ENCODE measurements at places on chromosomes 6 and 20. TPM values are rescaled to one million over a fixed set of nuclear protein-coding genes. Genes with fewer than 3 reads are reported as not detected.
A peak's percentile ranks its signal among the peaks of the same experiment; 100 is the strongest.

DDX43 gene
- total RNA-seq = 0.26 TPM

DNA sequence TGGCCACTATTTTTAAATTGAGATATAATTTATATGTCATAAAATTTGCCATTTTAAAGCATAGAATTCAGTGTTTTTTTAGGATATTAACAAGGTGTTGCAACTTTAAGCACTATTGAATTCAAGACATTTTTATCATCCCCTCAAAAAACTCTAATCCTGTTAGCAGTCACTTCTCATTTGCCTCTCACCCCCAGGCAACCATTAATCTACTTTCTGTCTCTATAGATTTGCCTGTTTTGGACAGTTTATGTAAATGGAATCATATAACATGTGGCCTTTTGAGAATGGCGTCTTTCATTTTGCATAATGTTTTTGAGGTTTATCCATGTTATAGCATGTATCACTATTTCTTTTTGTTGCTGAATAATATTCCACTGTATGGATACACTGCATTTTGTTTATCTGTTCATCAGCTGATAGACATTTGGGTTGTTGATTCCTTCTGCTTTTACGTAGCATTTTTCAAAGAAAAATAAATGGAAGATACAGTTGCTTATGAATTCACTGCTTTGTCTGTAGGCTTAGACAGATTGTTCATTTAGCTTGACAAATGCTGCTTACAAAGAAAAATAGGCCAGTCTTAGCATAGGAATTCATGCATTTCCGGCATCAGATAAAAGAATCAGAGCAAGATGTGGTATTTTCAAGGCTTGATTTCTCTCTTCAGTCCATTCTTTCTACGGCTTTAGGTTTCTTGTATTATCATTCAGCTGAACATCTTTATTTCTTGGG, 52.9 kb downstream of the STK4 start:
- DNase-seq = no peak

DNA sequence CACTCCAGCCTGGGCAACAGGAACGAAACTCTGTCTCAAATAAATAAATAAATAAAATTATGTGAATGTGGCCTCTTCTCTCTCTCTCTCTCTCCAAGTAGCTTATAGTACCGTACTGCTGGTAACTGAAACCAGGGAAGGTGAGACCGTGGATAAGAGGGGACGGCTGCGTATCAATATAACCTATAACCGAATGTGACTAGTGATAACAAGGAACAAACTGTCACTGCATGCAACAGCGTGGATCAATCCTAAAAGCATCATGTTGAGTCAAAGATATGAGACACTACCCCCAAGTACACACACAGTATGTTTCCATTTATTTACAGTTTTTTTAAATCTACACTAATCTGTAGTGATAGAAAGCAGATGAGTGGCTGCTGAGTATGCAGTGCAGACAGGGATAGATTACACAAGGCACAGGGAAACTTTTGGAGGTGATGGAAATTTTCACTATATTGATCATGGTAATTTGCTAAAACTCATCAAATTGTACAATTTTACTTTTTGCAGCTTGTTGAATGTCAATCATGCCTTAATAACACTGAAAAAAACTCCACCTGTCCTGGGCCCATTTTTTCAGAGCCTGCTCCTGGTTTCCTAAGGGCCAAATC, 121.4 kb upstream of the ARMC2 start:
- DNase-seq = no peak

DNA sequence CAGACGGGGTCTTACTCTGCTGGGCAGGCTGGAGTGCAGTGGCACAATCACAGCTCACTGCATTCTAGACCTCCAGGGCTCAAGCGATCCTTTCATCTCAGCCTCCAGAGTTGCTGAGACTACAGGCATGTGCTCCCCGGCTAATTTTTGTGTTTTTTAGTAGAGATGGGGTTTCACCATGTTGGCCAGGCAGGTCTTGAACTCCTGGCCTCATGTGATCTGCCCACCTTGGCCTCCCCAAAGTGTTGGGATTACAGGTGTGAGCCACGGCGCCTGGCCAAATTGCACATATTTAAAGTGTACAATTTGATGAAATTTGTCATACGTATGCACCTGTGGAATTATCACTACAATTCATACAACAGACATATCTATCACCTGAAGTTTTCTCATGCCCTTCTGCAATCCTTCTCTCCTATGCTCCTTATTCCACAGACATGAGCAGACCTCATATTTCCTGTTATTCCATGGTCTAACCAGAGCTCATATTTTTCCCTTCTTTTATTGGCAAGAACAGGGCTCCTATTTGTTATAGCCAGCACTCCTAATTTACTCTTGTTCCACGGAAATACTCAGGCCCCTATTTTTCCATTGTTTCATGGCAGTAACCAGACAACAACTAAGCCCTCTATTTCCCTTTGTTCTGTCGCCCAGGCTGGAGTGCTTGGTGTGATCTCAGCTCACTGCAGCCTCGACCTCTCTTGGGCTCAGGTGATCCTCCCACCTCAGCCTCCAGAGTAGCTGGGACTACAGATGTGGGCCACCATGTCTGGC, 2.2 kb upstream of the CSTL1 start:
- no peak for DNase-seq

- DNase-seq = no peak
These were observed 136.4 kb downstream of the UST start for GRCh38 chr6:148883270-148883669.

DNA sequence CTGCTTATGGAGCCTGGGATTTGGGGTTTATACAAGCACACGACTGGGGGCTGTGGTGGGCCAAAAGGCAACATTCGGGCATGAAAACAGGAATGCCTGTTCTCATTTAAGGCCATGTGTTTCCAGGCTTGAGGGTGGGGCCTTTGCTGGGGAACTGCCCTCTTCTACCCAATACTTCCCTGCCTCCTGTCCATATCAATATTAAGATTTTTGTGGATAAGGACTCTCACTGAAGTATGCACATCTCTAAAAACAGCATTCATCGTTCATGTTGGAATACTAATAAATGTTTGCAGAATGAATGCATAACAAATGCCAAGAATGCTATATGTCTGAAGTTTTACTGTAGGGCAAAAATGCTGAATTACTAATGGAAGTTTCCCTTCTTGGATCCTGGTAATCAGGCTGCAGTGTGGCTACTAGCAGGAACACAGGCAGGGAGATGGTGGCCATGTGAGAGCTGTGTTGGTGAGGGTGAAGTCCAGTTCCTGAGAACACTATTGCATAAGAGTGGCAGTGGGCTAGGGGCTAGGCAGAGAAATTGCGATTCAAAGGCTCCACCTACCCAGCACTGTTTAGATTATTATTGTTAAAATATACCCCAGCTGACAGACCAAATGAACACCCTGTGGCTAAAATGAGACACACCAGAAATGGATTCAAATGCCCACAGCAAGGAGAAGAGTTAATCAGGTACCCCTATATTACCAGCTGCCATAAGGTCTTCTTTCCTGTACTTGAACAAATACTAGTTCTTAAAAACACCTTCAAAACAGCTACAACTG, 644.3 kb downstream of the EPM2A start:
- DNase-seq = no peak

DNA sequence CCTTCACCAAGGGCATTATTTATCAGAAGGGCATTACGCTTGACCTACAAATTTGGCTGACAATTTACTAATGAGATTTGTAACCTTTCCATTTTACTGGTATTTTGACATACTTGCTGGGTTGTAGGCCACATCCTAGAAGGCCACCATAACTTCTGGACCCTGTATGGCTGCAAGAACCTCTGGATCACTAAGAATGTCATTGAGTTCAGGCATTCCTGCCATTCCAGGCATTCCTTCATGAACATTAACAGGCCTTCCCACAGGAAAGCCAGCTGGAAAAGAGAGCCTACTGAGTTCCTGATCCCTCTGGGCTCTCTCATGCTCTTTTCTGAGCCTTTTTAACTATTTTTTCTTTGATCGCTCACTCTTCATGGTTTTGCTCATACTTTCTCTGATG, 28.4 kb upstream of the SLC35A1 start:
- no peak for DNase-seq

GRM1 gene
- total RNA-seq = not detected

GRCh38 chr6:169424149-169424804, 170.6 kb upstream of the THBS2 start:
- no peak for DNase-seq

- DNase-seq = peak; percentile 56
These were observed 33.0 kb downstream of the NUP153 start for GRCh38 chr6:17673543-17674254.

TDRD6 gene
- 0.26 TPM for total RNA-seq

KCNQ5 gene
- total RNA-seq = 0.38 TPM

GRCh38 chr20:49287555-49288249, 9.8 kb upstream of the ZNFX1 start:
- DNase-seq = no peak

DNA sequence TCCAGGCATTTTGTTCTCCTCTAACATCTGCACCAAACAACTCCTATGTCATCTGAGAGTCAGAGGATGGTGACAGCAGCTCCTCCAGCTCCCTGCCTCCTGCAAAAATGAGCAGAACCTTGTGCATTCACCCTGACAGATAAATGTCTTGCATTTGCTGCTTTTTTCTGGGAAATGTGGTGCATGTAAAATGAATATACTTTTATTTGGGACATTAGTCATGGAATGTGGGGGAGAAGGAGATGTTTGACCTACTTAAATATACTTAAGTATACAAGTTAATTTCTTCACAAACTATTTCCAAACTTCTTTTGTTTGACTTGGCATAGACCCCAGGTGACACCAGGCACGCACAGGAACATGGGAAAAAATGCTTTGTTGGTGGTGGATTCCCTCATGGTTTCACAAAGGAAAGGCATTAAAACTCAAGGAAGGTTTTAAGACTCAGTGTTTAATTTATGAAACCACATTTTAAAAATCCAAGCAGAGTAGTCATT, 181.8 kb upstream of the MCHR2 start:
- peak; percentile 72 for DNase-seq

DNA sequence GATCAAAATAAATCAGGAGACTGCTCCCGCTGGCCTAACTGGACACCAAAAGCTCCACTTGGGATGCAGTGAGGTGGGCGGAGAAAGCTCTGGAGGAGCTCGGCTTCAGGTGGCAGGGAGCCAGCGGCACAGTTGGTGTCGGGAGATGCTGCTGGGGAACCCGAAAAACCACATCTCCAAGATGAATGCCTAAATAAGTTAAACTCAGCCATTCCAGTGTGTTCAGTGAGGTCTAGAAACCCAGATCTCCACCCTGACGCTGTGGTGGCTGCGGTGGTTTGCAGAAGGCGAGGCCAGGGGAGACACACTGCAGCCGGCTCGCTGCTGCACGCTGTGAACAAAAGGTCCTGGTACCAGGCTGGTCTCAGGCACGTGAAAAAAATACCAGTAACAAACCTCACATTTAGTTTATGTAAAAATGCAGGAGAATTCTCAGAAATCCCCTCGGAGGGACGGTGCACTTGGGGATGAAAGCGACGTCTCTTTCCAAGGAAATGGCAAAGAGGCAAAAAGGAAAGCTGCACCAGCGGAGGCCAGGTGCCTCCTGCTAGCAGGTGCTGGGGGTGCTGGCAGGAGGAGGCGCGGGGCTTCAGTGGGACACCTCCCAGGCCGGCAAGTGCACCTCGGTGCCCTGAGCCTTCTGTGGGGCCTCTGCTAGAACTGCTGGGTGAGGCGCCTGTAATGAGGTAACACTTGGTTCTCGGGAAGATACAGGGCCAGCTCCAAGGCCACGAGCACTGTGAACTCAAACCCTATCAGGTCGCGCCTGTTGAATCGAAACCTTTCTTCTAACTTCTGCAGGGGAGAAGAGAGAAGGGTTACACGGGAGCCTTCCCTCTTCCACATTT, 3.6 kb downstream of the RPS21 start:
- DNase-seq = no peak

- no peak for DNase-seq
These were observed 273.4 kb upstream of the SASH1 start for GRCh38 chr6:148069256-148069655.

GRCh38 chr6:39753725-39754045, 28.5 kb upstream of the KIF6 start:
- no peak for DNase-seq

GRCh38 chr20:33656783-33657703, 5.1 kb upstream of the C20orf144 start:
- DNase-seq = no peak

DNA sequence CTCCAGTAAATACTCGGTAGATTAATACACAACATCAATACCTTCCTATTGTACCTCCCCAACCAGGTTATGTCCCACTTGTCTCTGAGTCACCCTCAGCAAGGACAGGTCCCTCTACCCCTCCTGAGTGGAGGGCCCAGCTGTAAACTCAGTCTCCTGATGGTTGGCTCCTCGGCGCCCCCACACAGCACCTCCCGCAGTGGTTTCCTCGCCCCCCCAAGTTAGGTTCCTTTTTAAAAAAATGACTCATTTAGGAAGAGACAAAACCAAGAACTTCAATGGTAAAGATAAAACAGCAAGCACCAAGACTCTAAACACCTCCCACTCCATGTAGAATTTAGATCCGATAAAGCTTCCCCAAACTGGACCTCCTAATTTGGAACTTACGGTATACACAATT, 83.5 kb downstream of the TRERF1 start:
- DNase-seq = no peak

TINAG gene
- not detected for total RNA-seq

- DNase-seq = no peak
These were observed 557.2 kb upstream of the JAG1 start for GRCh38 chr20:11230999-11231398.

DNA sequence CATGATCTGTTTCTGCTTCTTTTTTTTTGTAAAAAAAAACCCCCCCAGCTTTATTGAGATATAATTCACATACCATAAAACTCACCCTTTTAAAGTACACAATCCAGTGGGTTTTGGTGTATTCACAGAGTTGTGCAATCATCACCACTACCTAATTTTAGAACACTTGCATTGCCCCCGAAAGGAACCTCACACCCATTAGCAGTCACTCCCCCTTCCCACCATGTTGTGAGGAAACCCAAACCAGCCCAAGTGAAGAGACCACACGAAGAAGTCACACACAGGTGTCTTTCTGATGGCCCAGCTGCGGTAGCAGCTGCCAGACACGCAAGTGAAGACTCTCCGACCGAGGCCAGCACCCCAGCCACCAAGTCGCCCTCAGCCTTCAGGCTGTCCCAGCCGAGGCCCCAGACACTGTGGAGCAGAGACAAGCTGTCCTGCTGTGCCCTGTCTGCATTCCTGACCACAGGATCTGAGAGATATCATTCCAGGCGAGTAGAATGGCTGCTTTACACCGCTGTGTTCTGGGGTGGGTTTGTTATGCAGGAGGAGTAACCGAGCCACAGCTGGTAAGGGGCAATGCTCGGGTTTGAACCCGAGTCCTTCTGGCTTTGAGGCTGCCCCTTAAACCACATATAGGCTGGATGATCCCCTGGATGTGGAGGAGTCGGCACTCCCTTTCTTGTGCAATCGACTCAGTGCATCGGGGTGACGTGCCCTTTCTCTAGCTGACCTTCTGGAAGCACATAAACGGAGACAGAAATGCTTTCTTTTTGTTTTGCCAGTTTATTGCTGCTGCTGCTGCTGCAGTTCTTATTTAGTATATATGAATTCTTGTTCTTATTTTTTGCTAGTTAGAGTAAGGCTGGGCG, 59.1 kb upstream of the PTPN1 start:
- DNase-seq = no peak

DNA sequence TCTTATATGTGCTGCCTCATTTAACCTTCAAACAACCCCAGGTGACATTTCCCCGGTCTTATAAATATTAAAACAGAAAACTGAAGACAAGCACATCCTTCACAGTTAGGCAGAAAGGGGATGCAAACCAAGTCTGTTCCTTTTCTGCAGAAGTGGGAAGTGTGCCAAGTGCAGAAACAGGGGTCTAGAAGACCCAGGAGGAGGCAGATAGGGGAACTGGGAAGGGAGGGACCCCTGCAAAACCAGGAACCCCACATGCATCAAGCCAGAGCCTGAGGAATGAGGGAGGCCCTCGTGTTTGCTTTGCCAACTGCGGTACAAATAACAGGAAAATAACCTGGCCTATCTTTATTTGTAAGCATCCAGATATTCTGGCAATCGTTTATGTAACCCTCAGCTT, 17.0 kb upstream of the CST3 start:
- no peak for DNase-seq

CGAS gene
- 3.6 TPM for total RNA-seq

Data from bronchial epithelial cell (primary cell).